ENCODE measurements at places on chromosomes 4 and X.

- DNase-seq: peak; percentile 53
Measured at GRCh38 chrX:119685225-119686066, 7.5 kb downstream of the SEPTIN6 start.

- no peak for DNase-seq
Measured at GRCh38 chr4:185293202-185293601, 83.8 kb downstream of the SNX25 start.

GRCh38 chr4:797066-797465 lies 28.9 kb downstream of the CPLX1 start:
- DNase-seq: no peak

DNA sequence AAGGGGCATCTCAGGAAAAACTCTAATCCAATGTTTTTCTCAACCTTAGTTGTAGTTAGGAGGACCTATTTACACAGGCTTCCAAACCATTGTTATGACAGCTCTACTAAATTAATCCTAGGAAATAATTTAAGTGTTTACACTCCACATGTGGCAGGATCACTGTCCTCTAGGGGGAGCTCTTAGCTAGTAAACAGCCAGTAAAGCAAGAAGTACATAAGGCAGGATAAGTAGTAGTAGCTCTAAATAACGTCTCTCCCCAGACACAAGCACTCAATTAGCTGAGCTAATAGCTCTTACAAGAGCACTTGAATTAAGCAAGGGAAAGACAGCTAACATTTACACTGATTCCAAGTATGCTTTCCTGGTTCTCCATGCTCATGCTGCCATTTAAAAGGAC lies 37.3 kb downstream of the NUDT11 start:
- peak; percentile 23 for DNase-seq

GRCh38 chrX:81868979-81869378 lies 667.1 kb downstream of the SH3BGRL start:
- DNase-seq: no peak

GRCh38 chrX:40081679-40082068 lies 16.1 kb downstream of the BCOR start:
- no peak for DNase-seq

GRCh38 chr4:47659342-47659741 lies 174.3 kb downstream of the ATP10D start:
- no peak for DNase-seq

DNA sequence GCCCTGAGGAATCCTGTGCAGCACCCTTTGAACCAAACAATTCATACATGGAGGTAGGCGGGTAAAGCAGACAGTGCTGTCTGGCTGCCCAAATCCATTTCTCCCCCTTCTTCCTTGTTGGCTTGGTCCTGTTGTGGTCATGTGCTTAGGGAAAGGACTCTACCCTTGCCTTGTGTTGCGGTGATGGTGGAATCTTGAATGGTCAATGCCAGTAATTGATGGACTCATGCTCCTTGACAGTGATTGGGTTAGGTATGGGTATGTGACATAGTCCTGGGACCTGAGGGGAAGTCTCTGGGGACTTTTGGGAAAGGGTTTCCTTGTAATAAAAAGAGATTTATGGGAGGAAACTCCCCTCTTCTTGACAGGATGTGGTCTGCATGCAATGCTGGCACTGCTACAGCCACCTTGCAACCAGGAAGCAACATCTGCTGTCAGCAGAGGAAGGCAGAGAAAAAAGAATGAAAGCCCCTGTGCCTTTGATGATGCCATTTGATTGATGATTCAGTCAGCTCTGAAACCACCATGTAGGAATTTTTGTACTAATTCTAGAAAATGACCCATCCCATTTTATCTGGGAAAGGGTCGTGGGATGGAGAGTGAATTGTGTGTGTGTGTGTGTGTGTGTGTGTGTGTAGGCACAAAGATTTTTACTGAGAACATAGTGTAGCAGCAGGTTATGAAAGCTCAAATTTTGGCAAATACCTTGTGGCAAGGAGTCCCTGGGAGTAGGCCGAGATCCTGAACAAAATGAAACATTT lies 30.0 kb upstream of the HUWE1 start:
- peak; percentile 50 for DNase-seq

- no peak for DNase-seq
Measured at GRCh38 chr4:74423104-74423503, 21.8 kb upstream of the AREG start.

- DNase-seq: no peak
Measured at GRCh38 chr4:150962245-150962644, 52.8 kb downstream of the LRBA start.

- no peak for DNase-seq
Measured at GRCh38 chr4:52837716-52838558, 24.2 kb upstream of the RASL11B start.

- no peak for DNase-seq
Measured at GRCh38 chr4:121014544-121014943, 57.8 kb downstream of the NDNF start.

GRCh38 chrX:151825925-151826485 lies 86.7 kb upstream of the MAGEA4 start:
- DNase-seq: no peak

DNA sequence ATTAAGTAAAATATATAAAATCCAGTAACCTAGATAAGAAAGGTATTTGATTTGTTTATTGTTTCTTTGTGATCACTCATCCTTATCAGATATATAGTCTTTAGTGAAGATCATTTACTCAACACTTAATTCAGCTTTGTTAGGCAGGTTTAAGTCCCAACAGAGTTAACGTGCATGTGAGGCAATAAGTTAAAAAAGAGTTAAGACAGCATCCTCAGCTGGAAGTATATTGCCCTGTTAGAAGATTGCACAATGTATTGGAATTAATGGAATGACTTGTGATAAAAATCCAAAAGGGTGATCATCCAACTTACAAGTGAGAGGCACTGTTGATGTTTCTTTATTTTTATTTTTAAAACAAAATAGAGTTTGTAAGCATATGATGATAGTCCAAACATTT lies 1162.1 kb downstream of the RAPGEF2 start:
- DNase-seq: no peak

DNA sequence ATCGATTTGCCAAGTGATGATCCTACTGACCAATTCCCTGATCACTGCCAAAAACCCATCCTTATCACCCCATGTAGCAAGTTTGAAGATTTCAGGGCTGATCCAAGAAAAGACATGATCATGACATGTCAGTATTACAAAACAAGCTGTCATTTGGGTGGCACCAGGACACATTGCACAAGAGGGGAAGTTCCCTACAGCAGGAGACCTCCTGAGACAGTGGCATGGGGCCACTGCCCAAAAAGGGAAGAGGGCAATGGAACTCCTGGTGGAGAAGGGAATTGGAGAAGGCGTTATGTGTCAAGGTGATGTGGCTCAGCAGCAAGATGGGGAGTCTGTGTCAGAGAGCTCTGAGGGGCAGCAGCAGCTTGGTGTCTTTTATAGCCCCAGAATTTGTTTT lies 43.4 kb downstream of the ZNF182 start:
- DNase-seq: no peak

GRCh38 chrX:97609938-97610337 lies 726.2 kb downstream of the RPA4 start:
- no peak for DNase-seq

DNA sequence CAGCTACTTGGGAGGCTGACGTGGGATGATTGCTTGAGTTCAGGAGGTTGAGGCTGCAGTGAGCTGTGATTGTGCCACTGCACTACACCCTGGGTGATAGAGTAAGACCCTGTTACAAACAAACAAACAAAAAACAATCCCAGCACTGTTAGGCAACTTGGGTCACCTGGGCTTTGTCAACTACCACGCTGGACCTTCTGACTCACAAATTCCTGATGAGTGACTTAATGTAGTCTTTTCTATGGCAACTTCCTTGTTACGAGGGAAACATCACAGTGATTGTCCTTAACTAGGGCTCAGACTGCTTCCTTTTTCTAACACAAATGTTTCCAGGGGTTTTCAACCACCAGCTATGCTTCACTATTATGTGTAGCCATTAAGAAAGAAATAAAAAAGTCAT lies 128.8 kb upstream of the GPC4 start:
- DNase-seq: no peak

DNA sequence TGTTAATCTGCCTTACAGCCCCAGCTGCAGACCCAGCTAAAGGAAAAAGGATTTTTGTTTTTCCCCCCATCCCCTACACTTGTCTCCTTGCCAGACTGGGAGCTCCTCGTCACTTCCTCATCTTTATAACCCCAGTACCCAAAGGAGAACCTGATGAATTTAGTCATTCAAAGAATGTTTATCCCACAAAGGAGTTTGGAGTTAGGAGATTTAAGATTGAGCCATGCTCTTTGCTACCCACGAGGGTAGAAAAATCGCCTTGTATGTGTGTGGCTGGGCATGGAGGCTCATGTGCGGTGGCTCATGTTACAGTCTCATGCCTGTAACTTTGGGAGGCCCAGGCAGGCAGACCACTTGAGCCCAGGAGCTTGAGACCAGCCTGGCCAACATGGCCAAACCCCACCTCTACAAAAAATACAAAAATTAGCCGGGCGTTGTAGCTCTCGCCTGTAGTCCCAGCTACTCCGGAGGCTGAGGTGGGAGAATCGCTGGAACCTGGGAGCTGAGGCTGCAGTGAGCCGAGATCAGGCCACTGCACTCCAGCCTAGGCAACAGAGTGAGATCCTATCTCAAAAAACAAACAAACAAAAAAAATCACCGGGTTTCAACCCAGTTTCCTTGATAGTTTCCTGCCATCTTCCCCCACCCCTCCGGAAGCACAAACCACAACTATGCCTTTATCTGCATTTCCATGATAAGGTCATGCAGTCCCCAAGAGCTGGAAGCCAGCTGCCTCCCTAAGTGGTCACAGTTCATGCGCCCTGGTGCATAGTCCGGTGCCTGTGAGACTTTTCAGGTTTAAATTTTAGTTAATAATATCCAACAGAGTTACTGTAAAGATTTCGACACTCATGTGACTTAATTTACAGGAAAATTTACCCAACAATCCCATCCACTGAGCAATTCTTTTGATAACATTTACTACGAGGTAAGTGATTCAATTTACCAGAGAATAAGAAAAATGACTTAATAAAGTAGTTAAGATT lies 1.5 kb downstream of the CFAP97 start:
- DNase-seq: peak; percentile 44

DNA sequence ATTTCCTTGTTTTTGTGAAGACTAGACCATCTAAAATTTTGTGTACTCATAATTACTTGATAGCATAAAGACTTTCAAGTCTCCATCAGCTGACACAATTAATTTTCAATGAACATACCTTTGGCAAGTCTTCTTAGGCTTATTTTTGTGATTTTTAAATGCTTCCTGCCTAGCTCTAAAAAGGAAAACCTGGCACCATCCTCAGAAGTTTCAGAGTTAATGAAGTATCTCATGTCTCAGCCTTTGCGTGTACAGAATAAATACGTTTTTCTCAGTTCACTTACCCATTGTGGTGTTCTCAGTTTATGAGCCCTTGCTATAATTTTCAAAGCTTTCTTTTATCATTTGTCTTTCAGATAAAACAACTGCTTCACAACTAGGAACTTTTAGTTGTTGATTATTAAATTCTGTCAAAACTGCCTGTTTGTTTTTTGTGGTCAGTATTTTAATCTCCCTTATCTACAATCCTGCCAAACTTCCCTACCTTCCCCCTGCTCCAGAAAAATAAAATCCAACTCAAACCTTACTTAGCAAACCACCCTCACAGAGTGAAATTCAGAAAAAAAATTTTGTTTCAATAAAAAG lies 21.6 kb downstream of the ADD1 start:
- no peak for DNase-seq

DNA sequence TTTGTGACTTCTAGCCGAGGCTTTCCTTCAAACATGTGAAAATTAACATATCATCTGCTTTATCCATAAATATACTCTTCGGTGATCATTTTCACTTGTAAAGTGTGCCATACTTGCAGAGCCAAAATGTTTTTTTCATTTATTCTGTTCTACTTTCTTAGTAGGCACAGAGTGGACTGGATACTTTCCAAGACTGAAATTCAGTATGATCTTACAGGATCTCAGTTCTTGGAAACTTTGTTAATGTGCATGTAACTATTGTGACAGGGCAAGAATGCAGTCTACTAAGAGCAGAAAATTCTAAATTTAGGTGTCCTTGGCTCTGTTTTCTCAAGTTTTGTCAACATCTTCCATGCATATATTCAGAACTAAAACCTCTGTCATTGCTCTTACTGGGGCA lies 284.9 kb downstream of the TEX13A start:
- DNase-seq: no peak

DNA sequence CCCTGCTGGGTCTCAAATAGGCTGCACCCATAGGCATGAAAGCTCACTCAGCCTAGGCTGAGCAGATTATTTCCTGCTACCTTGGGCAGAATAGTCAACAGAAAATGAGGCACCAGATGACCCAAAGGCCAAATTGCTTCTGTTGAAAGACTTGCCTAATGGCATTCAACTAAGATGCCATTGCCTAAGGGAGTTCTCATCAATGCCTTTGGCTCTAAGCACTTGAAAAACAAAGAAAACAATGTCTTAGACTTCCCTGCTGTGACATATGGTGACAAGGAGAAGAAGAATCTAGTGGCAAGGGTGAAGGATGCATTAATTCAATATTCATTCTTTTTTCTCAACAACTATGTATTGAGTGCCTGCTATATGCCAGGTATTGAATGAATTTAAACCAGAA lies 25.7 kb upstream of the PCDH19 start:
- no peak for DNase-seq

DNA sequence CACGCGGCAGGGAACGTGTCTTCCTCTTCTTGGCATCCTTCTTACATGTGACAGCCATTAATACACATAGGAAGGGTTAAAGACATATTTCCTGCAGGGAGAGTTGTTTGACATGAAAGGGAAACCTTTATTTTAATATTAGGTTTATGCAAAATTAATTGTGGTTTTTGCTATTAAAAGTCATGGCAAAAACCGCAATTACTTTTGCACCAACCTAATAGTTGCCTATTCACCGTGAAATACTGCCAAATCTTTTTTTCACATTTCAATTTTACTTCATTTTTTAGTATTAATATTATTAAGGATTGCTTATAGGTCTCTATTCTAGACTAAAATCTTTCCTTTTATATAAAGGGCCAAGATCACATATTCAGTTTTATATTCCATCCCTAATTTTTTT lies 230.4 kb upstream of the PITX2 start:
- DNase-seq: no peak

DNA sequence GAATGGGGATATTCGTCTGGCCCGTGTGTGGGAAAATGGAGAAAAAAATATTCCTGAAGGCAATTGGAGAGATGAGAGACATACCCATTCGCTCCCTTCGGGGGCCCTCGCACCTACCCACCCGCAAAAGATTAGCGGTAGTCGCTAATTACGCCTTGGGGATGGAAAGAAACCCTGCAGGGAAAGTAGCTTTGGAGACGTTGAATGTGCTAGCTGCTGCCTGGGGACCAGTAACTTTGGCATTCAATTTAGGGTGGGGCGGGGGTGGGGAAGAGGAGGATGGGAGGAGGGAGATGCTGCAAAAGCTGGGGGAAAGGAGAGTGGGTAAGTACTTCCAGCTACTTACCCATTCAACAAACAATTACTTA lies 407 bp upstream of the ZC4H2 start:
- no peak for DNase-seq

- no peak for DNase-seq
Measured at GRCh38 chr4:86993909-86994681, 59.3 kb downstream of the AFF1 start.
